NCI-H2029 treated with DMSO at 0.1 percent for 48 hours (cell line): ENCODE measurements at places on chromosomes 1 and 21.

DNA sequence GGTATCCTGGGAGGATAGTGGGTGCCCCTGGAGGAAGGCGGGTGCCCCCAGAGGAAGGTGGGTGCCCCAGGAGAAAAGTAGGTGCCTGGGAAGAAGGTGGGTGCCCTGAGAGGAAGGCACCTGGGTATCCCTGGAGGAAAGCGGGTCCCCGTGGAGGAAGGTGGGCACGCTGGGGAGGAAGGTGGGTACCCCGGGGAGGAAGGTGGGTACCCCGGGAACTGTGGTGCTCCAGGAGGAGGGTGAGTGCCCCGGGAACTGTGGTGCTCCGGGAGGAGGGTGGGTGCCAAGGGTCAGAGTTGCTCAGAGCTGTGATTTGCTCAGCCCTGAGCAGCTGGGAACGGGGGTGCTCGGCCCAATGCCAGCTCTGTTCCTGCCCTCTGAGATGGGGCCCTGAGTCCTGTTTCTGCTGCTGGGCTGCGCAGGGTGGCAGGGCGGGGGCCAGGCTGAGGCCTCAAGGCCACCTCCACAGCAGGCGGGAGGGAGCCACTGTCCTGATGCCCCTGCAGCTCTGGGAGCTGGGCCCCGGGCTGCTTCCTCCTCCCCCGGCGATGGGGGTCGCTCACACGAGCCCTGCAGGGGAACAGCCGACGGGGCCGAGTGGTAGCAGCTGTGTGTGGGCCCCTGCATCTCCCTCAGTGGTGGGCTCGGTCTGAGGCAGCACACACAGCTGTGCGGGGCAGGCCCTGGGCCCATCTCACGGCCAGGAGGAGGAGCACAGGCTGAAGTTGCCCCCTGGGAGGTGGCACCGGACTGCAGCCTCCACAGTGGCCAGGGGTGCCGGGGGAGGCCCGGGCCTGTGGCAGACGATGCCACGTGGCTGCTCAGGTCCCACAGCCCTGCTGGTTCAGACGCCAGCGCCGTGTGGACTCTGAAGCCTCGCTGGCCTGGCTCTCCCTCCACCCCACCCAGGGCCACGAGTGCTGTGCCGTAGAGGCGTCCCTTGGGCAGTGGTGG, 57.4 kb downstream of the SLX9 start:
- DNase-seq: no peak

DNA sequence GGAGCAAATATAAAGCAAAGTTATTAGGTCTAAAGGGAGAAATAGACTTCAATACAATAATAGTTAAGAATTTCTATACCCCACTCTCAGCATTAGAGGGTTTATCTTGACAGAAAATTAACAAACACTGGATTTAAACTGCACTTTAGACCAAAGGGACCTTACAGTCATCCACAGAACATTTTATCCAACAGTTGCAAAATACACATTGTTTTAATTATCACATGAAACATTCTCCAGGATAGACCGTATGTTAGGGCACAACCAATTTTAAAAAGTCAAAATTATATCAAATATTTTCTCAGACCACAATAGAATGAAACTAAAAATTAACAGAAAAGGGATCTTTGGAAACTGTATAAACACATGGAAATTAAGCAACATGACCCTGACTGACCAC, 384.5 kb upstream of the C1orf87 start:
- no peak for DNase-seq

GRCh38 chr21:26125433-26126167, 45.0 kb downstream of the APP start:
- DNase-seq: no peak

DNA sequence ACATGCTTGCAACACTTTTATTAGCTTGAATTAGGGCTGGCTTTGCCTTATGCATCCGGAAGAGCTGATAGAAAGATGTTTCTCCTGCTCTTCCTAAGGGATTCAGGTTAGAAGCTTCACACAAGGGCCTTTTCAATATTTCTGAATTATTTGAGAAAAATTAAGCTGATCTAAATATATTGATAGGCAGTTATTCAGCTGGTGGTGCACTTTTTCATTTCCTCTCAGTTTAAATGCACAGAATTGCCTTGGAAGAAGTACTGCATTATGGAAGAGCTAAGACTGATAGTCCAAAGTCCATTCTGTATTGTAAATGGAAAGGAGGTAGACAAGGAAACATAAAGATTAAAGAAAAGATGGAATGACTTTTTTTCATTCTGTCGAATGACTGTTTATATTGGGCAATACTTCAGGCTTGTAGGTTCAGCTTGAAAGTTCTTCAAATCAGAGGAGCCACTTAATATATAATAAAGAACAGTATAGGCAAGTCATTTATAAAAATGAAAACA, 398.4 kb upstream of the B3GALT2 start:
- DNase-seq: no peak

- DNase-seq: no peak
These were observed 233.3 kb downstream of the SETD4 start for GRCh38 chr21:35827004-35827403.

GRCh38 chr1:112504001-112504660, 4.6 kb upstream of the WNT2B start:
- no peak for DNase-seq

DNA sequence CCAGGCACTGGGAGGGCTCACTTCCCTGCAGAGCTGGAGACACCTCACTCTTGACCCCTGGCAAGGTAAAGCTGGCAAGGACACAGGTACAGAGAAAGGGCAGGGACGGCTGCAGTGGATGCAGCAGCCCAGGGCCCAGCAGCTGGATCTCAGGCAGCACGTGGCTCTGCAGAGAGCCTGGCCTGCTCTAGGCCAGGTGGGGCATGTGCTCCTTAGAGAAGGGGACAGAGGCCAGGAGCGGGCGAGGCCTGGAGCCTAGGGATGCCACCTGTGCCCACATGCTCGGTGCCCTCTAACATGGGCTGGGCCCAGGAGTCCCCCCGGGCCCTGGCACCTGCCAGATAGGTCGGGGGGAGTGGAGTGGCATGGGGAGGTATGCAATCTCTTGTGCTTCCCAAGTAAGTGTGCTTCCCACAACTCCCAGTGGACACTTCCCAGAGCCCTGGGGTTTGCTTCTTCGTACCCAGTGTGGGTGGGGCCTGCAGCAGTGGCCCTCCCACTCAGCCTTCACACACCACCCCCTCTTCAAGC, 30.0 kb downstream of the WNT3A start:
- no peak for DNase-seq

- DNase-seq: peak; percentile 35
These were observed 21.3 kb downstream of the TMCC2 start for GRCh38 chr1:205248793-205249601.

DNA sequence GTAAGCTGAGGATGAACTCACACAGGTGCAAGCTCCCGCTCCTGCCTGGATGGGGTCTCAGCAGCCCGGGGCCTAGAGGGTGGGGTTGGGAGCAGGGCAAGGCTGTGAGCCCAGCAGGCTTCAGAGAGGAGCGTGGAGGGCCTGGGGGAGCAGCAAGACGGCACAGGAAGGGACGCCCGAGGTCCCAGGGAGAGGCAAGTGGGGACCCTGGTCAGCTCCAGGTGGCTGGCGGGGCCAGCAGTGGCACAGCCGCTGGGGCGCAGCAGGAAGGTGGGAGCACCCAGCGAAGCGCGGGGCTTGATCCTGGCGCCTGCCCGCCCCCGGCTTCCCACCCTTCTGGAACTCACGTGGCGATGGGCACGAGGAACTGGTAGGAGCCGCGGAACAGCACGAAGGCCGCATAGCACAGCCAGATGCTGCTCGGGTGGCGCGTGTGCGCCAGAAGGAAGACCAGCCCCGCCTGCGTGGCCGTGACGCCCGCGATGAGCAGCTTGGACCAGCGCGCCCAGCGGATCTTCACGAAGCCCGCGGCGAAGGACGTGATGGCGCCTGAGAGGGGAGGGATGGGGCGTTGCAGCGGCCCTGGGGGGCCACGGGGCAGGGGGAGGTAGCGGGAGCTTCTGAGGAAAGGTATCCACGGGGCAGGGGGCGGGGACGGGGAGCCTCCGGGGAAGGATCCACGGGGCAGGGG, 11.7 kb downstream of the SLC19A1 start:
- no peak for DNase-seq

GRCh38 chr1:29172415-29172939, 9.2 kb downstream of the SRSF4 start:
- DNase-seq: no peak

GRCh38 chr1:197982256-197982655, 65.1 kb downstream of the LHX9 start:
- no peak for DNase-seq

DNA sequence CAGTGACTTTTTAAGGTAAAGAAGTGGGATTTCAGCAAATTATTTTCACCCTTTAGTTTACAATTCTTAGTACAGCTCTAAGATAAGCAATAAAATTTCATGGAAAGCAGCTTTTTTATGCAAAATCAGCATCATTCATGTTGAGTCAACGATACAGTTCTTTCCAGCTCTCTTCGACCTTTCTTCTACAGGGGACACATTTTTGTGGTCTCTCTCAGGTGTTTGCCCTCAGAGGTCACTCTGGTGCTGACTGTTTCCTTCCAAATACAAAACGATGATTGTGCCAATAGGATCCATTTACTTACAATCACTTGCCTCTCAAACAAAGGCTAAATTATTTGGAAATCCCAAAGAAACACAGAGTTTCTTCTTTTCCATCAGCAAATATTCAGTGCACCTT, 51.0 kb downstream of the PSMG1 start:
- DNase-seq: no peak

- DNase-seq: no peak
These were observed 136.8 kb upstream of the WNT4 start for GRCh38 chr1:22279735-22280134.

DNA sequence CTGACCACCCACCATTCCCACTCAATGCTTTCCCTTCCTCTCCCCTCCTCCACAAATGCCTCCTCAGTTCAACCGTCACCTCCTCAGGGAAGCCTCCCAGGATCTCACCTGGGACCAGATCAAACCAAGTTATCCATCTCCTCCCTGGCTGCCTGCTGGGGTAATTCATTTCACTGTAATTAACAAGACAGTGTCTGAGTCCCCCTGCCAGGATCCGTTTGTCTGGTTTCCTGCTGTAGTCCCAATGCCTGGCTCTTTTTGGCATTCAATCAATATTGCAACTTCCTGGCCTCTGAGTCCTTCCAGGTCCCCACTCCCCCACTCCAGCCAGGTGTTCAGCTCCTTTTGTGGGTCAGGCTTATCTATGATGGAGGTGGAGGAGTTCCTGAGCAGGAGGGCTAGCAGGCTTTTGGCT, 687.7 kb downstream of the PTPRU start:
- DNase-seq: peak; percentile 62

GRCh38 chr1:224865510-224865909, 64.0 kb upstream of the DNAH14 start:
- DNase-seq: no peak
